ENCODE measurements at places on chromosomes 4 and X. TPM values are rescaled to one million over a fixed set of nuclear protein-coding genes. Genes with fewer than 3 reads are reported as not detected.

- H3K27me3 ChIP-seq, result no peaks in the 10 kb centered on the region
- H3K27ac ChIP-seq, result no peak overlapping the region
- no peak for DNase-seq
These were observed 159.6 kb upstream of the RBPJ start for GRCh38 chr4:26161030-26161824.

GRCh38 chrX:340641-341423 lies 22.2 kb upstream of the GTPBP6 start:
- peaks cover 10% of the 10 kb centered on the region for H3K36me3 ChIP-seq
- DNase-seq, result no peak
- no peaks in the 10 kb centered on the region for H3K27me3 ChIP-seq

GRCh38 chr4:81601358-81601694 lies 129.6 kb upstream of the RASGEF1B start:
- H3K36me3 ChIP-seq, result no peaks in the 10 kb centered on the region
- peak overlapping the region; percentile 93 for H3K27ac ChIP-seq
- no peak overlapping the region for H3K4me3 ChIP-seq
- peaks cover 15% of the 10 kb centered on the region for H3K4me1 ChIP-seq
- DNase-seq, result no peak
- no peaks in the 10 kb centered on the region for H3K27me3 ChIP-seq

DNA sequence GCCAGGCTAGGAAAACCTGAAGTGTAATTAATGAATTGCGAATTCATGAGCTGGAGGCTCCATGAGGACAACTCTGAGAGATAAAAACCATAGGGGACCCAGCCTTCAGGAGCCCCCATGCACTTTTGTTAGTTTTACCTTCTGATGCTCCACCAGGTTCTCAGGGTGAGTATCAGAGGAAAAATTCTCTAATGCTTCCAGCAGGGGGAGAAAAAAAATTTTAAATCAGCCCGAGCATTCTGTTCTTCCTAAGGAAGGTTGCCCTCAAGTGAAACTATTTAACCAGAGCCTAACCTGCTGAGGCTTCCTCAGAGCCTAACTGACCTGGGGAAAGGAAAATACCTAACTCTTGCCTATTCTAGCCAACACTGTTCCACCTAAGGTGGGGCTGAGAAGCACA lies 552.6 kb downstream of the PPARGC1A start:
- DNase-seq, result no peak
- no peak overlapping the region for H3K27ac ChIP-seq
- peaks cover 14% of the 10 kb centered on the region for H3K4me1 ChIP-seq
- H3K27me3 ChIP-seq, result no peaks in the 10 kb centered on the region
- no peaks in the 10 kb centered on the region for H3K36me3 ChIP-seq

DNA sequence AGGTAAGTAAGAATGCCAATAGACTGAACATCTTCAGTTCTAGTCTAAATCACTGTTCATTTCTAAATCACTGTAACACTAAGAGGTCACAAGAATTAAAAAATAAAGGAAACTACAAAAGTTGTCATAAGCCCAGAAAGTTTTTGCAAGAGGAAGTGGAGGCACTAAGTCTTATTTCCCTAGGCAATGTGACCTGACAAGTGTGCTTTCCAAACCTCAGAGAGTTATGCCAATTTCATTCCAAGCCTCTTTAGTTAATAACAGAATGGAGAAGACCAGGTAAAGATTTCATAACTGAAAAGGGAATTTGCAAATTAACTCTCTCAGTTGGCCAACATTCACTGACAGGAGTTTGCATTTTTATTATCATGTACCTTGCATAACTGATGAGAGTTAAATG lies 40.5 kb downstream of the BBS12 start:
- no peaks in the 10 kb centered on the region for H3K36me3 ChIP-seq
- H3K27ac ChIP-seq, result no peak overlapping the region
- H3K4me3 ChIP-seq, result no peak overlapping the region
- no peaks in the 10 kb centered on the region for H3K27me3 ChIP-seq

DNA sequence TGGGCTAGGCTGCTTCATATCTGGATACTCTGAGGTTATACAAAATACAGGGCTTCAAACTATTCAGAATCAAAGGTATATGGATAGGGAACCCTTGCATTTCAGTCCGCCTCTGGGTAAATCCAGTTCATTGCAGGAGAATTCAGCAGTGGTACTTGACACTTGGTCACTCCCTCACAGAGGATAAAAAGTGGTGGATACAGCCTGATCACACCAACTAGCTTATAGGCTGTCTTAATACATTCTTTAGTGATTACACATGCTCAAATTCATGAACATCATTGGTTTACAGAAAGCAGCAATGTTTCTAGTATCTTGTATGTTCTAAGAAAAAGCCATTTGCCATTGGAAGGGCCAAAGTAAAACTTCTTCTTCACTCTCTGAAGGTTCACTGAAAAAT lies 104.8 kb upstream of the PDE5A start:
- DNase-seq, result no peak
- H3K4me3 ChIP-seq, result no peak overlapping the region
- H3K27ac ChIP-seq, result no peak overlapping the region
- no peaks in the 10 kb centered on the region for H3K36me3 ChIP-seq
- peaks cover 10% of the 10 kb centered on the region for H3K4me1 ChIP-seq
- H3K27me3 ChIP-seq, result no peaks in the 10 kb centered on the region

GRCh38 chr4:168514249-168514852 lies 17.5 kb downstream of the PALLD start:
- no peaks in the 10 kb centered on the region for H3K27me3 ChIP-seq
- H3K27ac ChIP-seq, result peak overlapping the region; percentile 9
- H3K36me3 ChIP-seq, result peaks cover 13% of the 10 kb centered on the region
- DNase-seq, result peak; percentile 39
- H3K4me3 ChIP-seq, result peak overlapping the region; percentile 0

DNA sequence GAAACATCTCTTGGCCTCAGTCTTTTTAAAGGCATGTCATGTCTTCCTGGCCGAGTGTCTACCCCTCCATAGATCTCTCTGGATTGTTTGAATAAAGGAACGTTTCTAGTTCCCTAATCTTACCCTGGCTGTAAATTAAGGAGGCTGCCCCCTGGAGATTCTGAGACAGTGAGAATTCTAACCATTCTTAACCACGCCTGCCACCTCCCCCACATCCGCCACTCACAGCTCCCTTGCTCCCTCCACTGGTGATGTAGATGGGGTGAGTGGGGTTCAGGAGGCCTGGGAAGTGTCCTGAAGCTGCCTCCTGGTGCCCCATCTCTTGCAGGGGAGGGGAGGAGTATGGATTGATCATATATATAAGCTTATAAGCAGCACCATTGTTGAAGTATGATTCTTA lies 48.0 kb upstream of the TRIM2 start:
- DNase-seq, result peak; percentile 22
- H3K27me3 ChIP-seq, result peaks cover 19% of the 10 kb centered on the region
- peaks cover 7% of the 10 kb centered on the region for H3K4me1 ChIP-seq

DNA sequence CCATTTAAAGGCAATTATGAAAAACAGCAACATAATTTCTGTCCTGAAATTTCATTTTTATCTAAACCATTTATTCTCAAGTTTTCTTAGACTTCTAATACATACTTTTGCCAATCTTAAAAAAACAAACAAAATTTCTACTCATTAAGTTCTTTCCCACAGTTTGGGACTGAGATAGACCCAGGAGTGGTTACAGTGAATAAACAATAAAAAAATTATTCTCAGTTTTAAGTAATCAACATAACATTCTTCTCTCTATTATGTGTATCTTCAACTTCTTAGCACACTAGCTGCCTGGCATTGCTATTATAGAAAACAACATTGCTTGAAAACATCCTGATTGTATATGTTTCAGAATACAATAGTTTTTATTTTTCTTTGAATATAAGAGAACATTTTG lies 532.8 kb downstream of the IL15 start:
- no peaks in the 10 kb centered on the region for H3K4me1 ChIP-seq
- H3K4me3 ChIP-seq, result no peak overlapping the region
- DNase-seq, result no peak
- H3K36me3 ChIP-seq, result no peaks in the 10 kb centered on the region

The GYPA gene
- not detected for total RNA-seq

The AWAT1 gene
- total RNA-seq, result not detected

The GSX2 gene
- total RNA-seq, result not detected
